ENCODE measurements at places on chromosomes 7 and 10.

- no peak for DNase-seq
These were observed 2.9 kb upstream of the VCL start for GRCh38 chr10:73995035-73995358.

DNA sequence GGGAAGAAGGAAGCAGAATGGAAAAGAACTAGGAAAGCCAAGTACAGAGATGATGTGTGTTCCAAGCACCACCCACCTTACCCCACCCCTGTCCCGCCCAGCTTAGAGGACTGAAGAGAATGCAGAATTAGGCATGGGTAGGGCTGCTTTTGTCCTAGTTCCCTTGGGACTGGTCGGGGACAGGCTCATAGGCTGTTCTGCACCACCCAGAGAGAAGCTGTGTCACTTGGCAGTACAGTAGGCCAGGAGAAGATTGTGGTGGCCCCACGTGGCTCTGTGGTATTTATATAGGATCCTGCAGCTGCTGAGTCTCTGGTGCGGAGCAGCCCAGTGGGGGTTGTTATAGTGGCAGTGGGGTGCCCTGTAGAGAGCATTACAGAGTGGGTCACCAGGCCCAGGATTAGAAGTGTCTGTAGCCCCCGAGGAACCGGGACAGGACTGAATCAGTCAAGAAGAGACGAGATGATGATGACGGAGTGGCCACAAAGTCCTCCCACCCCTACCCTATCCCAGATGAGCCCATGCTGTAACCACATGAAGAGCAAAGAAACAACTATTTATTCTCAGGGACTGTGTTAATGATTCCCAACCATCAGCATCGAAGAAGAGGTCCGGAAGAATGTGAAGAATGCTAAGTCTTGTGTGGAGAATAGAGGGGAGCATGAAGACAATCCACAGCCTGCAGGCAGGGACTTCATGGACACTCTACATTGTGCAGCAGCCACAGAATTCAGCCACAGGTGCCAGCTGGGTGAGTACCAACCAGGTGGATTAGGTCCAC, 88.9 kb downstream of the C1GALT1 start:
- no peak for DNase-seq

DNA sequence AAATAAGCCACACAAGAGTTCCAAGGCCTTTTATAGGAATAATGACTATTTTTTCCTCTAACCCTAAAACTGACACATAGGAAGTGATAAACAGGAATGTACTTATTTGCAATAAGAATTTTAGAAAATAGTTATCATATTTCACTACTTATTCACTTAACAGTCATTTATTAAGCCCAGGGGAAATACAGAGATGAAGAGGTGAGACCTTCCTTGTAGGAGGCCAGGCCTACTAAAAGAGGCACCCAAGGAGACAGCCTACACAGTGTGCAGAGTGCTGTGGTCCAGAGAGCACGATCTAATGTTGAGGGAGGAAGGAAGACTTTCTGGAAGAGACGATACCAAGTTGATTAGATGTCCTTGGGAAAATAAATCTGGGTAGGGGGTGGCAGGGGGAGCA, 45.0 kb upstream of the PPP1R3C start:
- no peak for DNase-seq

DNA sequence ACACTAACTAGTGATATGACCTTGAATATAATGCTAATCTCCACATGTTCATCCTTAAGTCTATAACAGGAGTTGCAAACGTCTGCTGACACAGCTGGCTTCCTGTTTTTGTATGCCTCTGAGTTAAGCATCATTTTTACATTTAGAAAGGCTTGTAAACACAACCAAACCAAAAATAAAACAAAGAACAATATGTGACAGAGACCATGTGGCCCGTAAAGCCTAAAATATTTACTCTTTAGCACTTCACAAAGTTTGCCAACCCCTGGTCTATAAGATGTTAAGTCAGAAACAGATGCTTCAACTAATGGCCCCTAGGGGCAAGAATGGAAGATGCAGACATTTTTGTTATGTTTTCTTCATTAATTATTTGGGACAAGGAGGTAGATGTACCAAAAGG, 109.3 kb downstream of the CPEB3 start:
- no peak for DNase-seq

DNA sequence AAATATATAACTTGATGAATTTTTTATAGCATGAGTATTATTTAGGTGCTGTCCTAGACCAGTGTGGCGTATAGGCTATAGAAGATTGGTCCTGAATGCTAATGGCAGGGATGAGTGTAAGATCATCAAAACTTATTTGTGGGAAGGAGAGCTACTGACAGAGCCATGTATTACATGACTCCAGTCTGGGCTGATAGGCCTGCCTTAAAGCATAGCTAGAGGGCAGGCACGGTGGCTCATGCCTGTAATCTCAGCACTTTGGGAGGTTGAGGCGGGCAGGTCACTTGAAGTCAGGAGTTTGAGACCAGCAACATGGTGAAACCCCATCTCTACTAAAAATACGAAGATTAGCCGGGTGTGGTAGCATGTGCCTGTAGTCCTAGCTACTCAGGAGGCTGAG, 198.1 kb upstream of the KLF14 start:
- DNase-seq = no peak

DNA sequence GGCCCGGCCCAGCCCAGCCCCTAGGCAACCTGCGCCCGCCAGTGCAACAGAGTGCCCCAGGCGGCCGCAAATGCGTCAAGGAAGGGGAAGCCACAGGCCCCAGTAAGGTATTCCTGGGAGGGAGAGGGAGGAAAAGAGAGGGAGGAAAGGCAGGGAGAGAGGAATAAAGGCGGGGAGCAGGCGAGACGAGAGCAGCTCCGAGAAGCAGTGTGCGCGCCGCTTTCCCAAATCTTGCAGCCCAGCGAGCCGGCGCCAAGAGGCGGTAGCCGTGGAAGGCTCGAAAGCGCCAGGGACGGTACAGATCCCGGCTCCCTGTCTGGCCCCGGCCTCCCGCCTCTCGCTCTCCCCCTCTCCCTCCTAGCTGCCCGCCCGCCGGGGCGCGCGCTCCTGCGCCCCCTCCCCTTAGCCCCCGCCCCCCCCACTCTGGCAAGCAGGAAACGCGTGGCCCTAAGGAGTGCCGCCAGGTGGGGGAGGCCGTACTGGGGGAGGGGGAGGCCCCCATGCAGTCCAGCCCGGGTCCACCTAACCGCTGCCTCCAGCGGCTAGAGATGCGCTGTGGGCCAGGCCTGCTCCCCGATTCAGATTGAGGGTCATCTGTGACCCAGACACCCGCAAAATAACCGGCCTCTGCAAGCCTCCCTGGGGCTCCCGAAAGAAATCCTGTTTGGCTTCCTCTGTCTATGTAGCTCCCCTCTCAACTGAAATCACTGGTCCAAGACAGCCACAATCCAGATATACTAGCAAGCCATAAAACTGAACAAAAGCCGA, 4.3 kb downstream of the HOXA10 start:
- DNase-seq = no peak

DNA sequence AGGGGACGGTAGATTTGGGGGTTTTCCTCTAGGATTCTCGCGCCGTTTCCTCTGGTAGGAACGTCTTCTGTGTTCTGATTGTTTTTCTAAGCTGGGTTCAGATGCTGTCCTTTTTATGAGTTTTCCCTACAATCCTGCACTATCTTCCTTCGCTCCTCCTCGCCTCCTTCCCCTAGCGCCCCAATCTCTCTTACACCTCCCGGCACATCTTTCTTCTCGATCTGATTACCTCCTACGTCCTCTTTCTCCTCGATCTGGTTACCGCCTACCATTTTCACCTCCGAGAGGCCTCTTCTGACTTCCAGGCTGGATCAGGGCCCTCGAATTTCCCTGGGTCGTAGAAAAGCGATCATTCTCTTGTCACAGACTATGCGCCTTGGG, 413 bp downstream of the BUD31 start:
- no peak for DNase-seq

DNA sequence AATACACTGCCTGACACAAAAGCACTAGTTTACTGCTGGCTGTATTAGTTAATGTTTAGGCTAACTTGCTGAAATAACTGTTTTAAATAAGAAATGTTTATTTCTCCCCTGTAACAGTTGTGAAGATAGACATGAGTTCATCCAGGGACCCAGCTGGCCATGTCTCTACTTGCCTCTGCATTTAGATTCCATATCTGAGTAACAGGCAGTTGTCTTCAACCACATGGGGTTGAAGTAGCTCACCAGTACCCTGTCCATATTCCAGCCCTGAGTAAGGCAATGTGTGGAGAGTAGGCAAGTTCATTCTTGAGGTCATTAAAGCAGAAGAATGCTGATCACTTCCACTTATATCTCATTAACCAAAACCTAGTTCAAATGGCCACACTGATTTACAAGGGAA, 31.1 kb upstream of the RSBN1L start:
- no peak for DNase-seq

GRCh38 chr10:63866747-63867140, 345.5 kb downstream of the REEP3 start:
- no peak for DNase-seq

DNA sequence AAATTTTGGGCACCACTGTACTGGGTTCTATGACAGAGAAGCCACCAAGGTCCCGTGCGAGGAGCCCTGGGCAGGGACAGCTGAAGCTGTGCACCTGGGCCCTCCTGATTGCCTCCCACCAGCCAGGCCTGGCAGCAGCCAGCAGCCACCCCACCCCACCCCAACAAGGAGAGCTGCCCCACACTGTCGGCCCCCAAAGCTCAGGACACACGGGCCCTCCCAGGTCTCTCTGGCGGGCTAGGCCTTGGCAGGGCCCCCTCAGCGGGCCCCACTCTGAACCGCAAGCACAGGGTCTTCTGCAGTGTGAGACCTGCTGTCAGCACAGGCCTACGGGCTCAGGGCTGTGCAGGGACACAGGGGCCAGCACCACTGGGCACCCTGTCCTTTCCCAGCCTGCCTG, 5.5 kb downstream of the GPR146 start:
- no peak for DNase-seq

DNA sequence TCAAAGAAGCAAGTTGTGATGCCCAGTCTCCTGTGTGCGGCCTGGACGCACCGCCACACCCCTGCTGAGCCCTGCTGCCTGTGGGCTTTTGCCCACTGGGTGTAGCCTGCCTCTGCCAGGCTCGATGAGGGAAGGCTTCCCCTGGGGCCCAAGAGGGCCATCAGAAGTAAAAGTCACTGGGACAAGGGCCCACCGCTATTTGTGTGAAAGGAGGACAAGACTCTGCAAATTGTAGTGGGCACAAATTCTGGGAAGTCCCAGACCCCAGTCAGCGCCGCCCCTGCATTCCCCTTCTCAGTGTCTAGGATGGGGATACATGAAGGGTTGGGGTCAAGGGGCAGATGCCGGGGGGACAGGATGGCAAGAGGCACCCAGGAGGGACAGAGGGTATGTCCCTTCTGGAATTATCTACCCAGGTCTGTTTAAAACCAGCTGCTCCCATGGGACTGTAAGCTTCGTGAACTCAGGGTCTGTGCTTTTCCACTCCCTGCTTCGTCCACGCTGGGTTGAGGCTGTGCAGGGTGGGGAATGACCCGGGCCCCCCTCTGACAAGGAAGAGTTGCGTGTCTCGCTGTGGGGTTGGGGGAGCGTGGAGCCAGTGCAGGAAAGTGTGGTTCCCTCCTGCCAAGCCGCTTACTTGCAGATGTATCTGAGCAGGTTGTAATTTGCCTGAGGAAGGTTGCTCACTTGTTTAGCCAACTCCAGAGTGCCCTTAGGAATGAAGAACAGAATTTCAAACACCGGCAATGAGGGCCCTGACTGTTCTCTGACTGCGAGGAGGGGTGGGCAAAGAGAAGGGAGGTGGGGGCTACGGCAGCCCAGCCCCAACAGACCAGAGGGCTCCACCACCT, 147.2 kb downstream of the MAPK8 start:
- no peak for DNase-seq

- no peak for DNase-seq
These were observed 435.2 kb upstream of the ETV1 start for GRCh38 chr7:14424675-14425074.

DNA sequence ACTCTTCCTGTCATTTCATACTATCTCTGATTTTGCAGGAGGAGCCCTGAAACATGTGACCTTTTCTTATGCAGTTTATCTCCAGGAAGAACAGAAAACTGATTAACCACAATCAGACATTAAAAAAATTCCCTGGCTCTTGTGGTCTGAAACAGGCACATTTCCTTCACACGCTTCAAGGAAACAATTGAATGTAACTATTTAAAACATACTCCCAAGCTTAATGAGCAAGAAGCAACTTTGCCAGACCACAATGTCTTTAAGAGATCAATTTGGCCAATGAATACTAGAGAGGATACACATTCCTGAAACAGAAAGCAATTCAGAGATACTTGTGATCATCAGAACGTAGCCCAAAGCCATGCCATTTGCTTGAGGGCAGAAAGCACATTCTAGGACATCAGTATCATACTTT, 65.8 kb downstream of the PIP4K2A start:
- DNase-seq = no peak

DNA sequence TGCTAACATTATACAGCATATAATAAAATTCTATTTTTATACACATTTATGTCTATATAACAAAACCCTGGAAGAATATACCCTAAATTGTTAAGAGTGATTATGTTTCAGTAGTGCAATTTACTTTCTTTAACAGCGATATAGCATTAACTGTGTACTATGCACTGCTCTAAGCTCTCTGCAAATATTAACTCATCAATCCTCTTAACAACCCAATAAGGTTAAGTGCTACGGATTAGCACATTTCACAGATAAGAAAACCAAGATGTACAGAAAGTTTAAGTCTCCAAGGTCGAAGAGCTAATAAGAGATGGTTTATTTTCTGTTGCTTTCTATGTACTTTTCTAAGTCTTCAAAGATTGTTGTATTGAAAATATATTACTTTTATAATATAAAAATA, 95.8 kb downstream of the SEMA3C start:
- DNase-seq = no peak

- no peak for DNase-seq
These were observed 14.2 kb upstream of the HPS1 start for GRCh38 chr10:98460837-98461499.

GRCh38 chr7:509426-510130, 10.1 kb downstream of the PDGFA start:
- DNase-seq = no peak

GRCh38 chr7:126533715-126534114, 719.0 kb downstream of the GRM8 start:
- no peak for DNase-seq

DNA sequence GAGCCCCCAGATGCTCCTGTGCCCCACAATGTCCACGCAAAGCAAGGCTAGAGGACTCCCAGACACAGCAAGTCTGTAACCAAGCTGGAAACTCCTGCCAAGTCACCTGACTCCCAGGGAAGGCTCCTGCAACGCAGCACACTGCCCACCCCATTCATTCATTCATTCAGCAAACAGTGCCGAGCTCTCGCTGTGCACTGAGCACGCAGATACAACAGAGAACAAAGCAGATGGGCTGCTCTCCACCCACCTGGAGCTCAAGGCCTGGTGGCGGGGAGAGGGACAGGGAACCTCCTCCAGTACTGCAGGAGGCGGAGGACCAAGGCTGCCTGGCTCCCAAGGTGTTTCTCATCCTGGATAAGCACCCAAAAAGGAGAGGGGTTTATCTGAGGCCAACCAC, 8.6 kb downstream of the KCNH2 start:
- no peak for DNase-seq

GRCh38 chr10:47230482-47230881, 69.5 kb upstream of the GDF10 start:
- no peak for DNase-seq

GRCh38 chr7:120407010-120407409, 134.0 kb downstream of the KCND2 start:
- DNase-seq = no peak
